KG1 (cell line): ENCODE measurements at places on chromosomes 1 and 21.

- DNase-seq = no peak
These were observed 21.7 kb upstream of the SH3D21 start for GRCh38 chr1:36284517-36284916.

GRCh38 chr1:177012342-177012925 lies 152.1 kb downstream of the ASTN1 start:
- DNase-seq = no peak

- no peak for DNase-seq
These were observed 162.5 kb upstream of the RNPC3 start for GRCh38 chr1:103363008-103363365.

GRCh38 chr1:160708801-160709200 lies 2.8 kb downstream of the CD48 start:
- DNase-seq = no peak

GRCh38 chr1:193421487-193421886 lies 235.1 kb upstream of the B3GALT2 start:
- no peak for DNase-seq

GRCh38 chr1:83064589-83065242 lies 934.2 kb downstream of the TTLL7 start:
- no peak for DNase-seq

DNA sequence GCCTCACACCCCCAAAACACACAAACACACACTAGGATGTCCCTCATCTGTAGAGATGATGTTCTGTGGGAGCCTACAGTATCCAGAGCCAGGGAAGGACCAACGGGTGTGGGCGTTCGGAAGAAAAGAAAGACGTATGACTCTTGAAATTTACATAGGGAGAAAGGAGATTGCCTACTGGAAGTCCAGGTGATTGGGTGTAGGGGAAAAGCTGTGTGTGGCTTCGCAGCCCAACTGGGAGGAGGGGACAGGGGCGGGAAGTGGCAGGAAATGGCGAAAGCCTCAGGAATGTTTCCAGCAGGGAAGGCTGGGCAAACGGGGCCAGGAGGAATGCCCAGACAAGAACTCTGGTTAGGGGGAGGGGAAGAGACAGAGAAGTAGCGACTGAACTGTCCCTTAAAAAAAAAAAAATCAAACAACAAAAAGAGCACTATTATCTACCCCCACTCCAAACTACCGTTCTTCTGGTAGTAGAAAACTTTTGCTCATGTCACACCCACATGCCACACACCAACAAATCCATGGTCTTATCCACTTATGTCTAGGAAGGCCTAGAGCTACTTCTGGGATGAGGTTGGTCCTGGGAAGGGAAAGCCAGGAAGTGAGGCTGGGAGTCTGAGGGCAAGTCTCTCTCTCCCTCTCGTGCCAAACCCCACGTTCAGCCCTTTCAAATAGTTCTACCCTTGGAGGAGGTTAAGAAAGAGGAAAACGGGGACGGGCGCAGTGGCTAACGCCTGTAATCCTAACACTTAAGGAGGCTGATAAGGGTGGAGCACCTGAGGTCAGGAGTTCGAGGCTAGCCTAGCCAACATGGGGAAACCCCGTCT lies 1.8 kb upstream of the CKS1B start:
- DNase-seq = no peak

DNA sequence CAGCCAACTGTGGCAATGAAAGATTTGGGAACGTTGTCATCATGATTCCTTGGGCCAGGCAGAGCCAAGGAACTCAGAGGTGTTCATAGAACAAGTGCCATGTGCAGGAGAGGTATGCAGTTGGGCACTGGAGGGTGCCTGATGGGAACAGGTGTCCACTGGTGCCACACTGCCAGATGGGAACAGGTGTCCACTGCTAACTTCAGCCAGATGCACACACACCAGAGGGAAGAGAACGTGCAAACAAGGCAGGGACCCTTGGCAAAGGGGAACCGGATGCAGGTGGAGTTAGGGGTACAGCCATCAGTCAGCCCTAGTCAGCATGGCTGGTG lies 13.5 kb downstream of the OLFML2B start:
- no peak for DNase-seq

DNA sequence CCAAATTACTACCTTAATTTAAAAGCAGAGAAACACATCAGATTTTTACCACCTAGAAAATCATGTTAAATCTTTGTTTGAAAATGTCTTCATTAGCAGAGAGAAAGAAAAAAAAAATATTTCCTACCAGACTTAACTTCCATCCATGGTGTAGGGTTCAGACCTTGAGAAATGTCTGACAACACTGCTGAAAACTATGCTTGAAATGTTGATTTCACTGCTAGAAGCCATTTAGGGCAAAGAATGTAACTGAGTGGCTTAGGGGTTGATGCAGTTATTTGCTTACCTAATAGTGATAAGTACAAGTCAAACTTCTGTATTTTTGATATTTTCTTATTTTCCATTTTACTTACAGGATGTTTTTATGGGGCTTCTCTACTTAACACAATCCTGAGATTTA lies 495.6 kb upstream of the NEGR1 start:
- no peak for DNase-seq

- DNase-seq = no peak
These were observed 505.2 kb downstream of the PLPP3 start for GRCh38 chr1:56074007-56074651.

- DNase-seq = no peak
These were observed 212.0 kb downstream of the SLC45A1 start for GRCh38 chr1:8529901-8530300.
